ENCODE measurements at places on chromosomes 13 and 19.

GRCh38 chr13:77406644-77407440, 79.9 kb upstream of the MYCBP2 start:
- DNase-seq = no peak

DNA sequence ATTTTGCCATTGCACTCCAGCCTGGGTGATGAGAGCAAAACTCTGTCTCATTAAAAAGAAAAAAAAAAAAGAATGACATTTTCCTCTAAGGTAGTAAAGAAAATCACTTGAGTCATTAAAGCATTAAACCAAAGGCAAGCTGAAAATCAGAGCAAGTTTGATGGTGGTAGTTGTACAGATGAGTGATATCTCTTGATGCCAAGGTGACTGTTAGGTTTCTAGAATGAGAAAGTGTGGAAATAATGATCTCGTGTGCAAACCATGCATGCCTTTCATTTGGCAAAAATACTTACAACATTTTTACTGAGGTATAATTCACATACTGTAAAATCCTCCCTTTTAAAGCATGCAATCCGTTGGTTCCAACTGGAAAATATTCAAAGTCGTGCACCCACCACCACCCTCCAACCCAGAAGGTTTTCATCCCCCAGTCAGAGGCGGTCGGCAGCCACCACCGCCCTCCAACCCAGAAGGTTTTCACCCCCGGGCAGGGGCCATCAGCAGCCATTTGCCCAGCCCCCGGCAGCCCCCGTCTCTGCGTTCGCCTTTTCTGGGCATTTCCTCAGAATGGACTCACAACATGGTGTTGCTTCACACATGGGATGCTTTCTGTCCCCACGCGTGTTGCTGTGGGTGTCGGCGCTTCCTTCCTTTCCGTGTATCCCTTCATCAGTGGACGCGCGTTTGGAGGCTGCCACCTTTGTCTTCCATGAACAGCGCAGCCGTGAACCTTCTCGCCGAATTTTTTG, 90.2 kb downstream of the ATP11A start:
- DNase-seq = peak; percentile 64

DNA sequence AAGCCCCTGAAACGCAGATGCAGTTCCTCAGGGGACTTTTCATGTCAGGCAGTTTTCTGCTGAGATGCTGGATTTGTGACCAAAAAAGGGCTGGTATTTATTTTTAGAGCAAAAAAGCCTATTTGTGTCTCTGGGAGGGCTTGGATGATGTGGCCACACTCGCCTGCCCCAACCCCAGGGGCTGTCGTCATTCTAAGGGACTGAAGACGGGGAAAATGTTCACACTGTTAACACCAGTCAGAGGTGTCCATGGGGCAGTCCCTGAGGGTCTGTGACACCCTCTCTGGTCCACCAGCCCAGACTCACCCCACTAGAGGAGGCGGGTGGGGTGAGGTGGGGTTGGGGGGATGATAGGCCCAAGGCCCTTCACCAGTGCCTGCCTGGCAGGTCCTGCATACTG, 15.9 kb upstream of the EPHX3 start:
- DNase-seq = no peak

DNA sequence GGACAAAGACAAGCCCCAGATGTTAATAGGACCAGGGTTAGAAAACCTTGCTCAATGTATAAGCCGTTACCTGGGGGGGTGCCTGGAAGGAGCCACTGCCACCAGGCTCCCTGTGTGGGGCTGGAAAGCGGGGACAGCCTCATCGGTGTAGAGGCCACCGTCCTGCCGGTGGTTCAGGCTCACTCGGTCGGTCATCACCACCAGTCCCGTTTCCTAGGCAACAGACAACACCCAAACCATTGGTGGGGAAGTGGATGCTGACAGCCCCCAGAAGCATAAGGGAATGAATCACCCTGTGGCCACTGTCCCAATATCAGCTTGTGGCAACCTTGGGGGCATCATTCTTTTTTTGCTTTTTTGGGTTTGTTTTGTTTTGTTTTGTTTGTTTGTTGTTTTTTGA, 55.8 kb downstream of the CPAMD8 start:
- DNase-seq = peak; percentile 5

DNA sequence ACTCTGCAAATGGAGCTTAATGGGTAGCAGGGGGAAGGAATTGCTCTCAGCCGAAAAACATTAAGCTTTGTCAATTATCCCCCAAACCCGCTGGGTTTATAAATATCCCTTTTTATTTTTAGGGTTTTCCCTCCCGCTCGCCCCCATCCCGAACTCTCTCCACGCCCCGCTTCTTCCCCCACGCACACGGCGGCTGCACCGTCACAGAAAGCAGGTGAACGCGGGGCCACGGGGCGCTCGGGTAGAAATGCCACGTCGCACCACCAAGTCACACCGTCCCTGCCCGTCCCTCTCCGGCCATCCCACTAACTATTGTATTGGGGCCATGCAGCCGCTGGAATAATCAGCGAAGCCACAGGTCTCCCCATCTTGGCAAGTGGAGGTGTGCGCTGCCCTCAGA, 3.5 kb downstream of the PTPRS start:
- no peak for DNase-seq

GRCh38 chr19:17687141-17687856, 855 bp downstream of the UNC13A start:
- no peak for DNase-seq

- DNase-seq = peak; percentile 16
These were observed 1.2 kb upstream of the KCNA7 start for GRCh38 chr19:49073514-49074378.

GRCh38 chr19:7748756-7749155, 1.4 kb upstream of the CD209 start:
- peak; percentile 71 for DNase-seq

DNA sequence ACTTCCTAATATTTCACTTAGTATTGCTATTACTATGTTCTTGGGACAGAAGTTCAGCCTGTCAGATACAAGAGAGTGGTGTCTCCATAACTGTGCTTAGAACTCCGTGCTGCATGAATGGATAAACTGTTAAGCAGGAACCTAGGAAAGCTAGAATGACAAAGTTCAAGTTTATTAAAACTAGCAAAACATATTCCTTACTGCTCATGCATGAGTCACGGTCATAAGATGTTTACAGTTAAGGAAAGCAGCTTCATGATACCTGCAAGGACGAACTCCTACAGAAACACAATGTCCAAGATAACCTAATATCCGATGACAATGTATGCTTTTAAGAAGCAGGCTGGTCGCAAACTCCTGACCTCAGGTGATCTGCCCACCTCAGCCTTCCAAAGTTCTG, 6.0 kb upstream of the ZNF765 start:
- DNase-seq = no peak

- no peak for DNase-seq
These were observed 909.8 kb downstream of the EFNB2 start for GRCh38 chr13:105625691-105626090.

GRCh38 chr13:23899555-23899954, 2.3 kb upstream of the C1QTNF9B start:
- DNase-seq = peak; percentile 64

- DNase-seq = no peak
These were observed 457.9 kb downstream of the FGF9 start for GRCh38 chr13:22128441-22129408.

GRCh38 chr19:4134351-4134750, 10.4 kb upstream of the MAP2K2 start:
- no peak for DNase-seq

GRCh38 chr19:42433503-42434260, 6.5 kb upstream of the LIPE start:
- peak; percentile 80 for DNase-seq

- DNase-seq = no peak
These were observed 2.3 kb upstream of the GPR12 start for GRCh38 chr13:26762745-26763345.

DNA sequence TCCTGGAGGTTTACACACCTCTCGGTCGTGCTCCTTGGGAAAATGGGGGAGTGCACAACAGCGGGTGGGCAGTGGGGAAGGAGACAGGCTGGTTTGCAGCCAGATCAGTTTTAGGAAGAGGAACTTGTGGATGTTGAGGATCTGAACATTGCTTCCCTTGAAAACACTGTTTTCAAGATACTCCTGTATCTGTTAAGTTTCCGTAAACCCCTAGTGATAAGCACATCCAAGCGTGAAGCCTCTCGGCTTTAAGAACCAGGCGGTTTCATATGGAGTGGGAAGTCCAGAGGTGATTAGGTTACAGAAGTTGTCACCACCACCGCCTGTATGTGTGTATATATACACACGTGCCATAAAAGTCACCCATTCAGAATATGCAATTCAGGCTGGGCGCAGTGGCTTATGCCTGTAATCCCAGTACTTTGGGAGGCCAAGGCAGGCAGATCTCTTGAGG, 47.4 kb downstream of the SIPA1L3 start:
- DNase-seq = no peak

DNA sequence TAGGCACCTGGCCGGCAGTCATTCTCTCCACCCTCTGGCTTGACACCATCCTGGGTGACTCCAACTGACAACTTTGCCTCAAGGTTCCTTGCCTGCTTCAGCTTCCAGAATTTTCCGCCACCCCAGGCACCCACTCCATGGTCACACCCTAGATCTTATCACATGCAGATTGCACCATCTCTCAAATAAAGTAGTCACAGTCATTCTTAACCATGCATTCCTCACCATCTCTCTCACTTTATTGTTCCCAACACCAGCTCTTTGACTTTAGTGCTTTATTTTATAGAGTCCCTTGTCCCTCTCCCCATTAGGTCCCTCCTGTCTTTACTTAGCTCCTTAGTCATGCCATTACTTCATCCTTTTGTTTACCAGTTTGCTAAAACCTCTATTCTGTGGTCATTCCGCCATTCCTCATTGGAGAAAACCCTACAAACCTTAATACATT, 351.7 kb downstream of the SPRY2 start:
- DNase-seq = peak; percentile 43

- DNase-seq = no peak
These were observed 175.1 kb downstream of the ITGBL1 start for GRCh38 chr13:101627556-101627943.

DNA sequence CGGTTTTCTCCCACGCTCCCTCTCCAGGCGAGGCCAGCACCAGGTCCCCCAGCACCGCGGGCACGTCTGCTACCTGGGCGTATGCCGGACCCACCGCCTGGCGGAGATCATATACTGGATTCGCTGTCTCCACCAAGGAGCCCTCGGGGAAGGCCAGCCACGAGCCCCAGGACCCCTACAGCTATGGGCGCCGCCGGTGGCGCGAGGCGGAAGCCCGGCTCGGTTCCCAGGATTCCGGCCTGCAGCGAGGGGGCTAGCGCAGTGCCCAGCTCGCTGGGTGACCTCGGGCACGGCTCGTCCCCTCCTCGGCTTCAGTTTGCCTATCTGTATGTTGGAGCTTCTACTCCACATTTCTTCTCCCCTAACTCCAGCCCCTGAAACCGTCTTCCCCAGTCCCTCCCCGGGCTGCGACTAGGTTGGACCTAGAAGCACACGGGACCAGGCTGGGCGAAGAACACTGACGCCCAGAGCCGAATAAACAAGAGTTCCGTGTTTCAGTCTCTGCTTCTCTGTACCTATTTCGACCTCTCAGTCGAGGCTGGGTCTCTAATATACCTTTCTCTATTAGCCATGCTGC, 749 bp upstream of the CPT1C start:
- DNase-seq = no peak

- DNase-seq = peak; percentile 92
These were observed 13.7 kb upstream of the CREB3L3 start for GRCh38 chr19:4139614-4140236.

- no peak for DNase-seq
These were observed 99.4 kb downstream of the RAB20 start for GRCh38 chr13:110462091-110462490.

DNA sequence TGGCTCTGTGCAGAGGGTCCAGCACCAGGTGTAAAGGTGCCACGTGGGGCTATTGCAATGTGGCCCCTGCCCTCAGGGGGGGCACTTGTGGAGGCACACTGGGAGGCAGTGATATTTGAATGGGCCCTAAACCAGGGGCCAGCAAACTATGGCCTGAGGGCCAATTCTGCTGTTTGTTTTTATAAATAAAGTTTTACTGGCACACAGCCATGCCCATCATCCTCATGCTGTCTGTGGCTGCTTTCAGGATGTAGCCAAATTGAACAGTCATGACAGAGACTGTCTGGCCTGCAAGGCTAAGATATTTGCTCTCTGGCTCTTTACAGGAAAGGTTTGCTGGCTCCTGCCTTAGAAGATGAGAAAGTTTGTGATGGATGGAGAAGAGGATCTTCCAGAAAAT, 33.9 kb upstream of the RANBP3 start:
- no peak for DNase-seq

DNA sequence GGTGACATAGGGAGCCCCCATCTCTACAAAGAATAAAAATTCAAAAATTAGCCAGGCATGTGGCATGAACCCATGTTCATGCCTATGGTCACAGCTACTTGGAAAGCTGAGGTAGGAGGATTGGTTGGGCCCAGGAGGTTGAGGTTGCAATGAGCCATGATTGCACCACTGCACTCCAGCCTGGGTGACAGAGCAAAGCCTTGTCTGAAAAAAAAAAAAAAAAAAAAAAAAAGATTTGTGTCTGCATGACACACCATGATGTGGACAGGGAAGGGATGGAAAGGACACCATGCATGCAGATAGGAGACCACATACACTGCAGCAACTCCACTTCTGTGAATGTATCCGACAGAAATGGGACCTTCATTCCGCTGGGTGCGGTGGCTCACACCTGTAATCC, 34.0 kb upstream of the HOMER3 start:
- no peak for DNase-seq

- no peak for DNase-seq
These were observed 21.1 kb upstream of the SLC10A2 start for GRCh38 chr13:103087275-103087674.

DNA sequence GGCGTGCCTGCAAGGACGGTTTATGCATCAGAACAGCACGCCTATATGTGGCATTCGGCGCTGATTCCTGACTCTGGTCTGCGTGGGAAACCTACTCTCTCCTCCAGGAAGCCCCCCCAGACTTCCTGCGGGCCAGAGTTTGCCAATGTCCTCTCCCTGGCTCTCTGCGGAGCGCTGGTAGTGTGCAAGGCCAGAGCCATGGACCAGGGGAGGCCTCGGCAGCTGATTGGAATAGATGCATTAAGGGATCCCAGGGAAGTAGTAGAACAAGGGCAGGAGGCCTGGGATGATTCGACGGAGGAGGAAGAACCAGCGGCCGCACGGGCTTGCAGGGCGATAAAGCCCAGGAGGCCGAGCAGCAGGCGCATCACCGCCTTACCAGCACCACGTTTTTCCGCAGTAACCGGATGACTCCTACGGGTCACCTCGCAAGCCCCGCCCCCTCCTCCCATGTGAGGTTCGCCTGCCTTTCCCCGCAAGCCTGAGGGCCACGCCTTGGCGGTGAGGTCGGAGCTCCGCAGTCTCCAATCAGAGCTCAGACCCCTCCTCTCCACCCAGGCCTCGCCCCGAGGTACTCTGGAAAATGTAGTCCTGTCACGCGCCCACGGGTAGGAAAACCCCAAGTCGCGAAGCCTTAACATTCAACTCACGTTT, 5.0 kb downstream of the CLEC11A start:
- peak; percentile 91 for DNase-seq

- no peak for DNase-seq
These were observed 927 bp upstream of the TSHZ3 start for GRCh38 chr19:31350033-31350692.

DNA sequence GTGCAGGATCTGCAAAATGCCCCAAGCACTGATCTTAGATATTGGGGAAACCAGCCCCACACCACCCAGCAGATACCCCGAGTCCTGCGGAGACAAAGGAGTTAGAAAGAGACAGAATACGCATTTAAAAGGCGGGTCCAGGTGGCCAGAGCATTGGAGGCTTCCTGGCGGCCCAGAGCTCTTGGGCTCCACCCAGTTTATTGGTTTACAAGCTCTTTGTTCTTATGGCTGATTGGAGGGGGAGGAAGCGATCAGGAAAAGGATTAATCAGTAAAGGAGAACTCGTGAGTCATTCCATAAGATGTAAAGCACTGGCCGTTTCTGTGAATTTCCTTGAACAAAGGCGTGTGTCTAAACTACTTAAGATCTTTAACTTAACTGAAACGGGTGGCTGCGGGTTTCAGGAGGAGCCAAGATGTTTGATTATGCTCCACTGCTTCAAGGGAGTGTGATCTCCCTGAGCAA, 926 bp downstream of the ZNF587 start:
- DNase-seq = peak; percentile 82

Data from trophoblast cell (in vitro differentiated cells and primary cell).